CD8-positive, alpha-beta memory T cell (primary cell): ENCODE measurements at places on chromosomes 12 and 14. TPM values are rescaled to one million over a fixed set of nuclear protein-coding genes. Genes with fewer than 3 reads are reported as not detected.
A peak's percentile ranks its signal among the peaks of the same experiment; 100 is the strongest.

DNA sequence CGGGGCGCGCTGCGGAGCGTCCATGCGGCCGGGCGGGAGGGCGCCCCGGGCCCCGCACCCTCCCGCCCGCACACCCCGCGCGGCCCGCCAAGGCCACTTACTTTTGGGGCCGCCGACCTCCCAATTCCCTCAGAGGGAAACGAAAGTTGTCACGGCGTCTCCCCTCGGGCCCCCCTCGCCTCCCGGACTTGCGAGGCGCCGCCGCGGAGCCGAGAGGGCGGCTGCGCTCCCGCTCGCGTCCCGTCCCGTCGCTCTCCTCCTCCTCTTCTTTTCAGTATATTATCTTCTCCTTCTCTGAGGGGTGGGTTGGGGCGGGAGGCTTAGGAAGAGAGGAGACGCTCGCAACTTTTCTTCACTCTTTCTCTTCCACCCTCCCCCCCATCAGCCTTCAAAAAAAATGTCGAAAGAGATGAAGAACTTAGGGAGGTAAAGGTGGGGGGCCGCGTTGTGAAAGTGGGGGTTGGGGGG lies 613 bp downstream of the DUSP16 start:
- H3K27me3 ChIP-seq: no peaks in the 10 kb centered on the region
- H3K36me3 ChIP-seq: no peaks in the 10 kb centered on the region
- H3K27ac ChIP-seq: peak overlapping the region; percentile 95
- peak overlapping the region; percentile 41 for H3K4me3 ChIP-seq
- DNase-seq: peak; percentile 56

DNA sequence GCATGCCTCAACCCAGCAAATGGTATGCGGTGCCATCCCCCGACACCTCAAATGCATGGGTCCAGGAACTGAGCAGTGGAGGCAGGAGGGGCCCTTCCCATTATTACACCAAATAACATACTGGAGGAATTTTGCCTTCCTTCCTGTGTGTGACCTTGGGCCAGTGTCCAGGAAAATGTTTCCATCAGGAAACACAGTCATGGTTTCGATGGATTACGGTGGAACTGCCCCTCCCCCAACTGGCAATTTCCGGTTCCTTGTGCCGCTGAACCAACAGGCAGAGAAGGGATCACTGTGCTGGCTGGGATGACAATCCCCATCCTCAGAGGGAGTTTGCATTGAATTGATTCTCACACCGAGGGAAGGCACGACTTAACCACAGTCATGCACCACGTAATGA lies 9.1 kb upstream of the CDC42BPB start:
- H3K4me3 ChIP-seq: no peak overlapping the region
- no peaks in the 10 kb centered on the region for H3K4me1 ChIP-seq
- H3K36me3 ChIP-seq: no peaks in the 10 kb centered on the region
- no peak for DNase-seq
- no peaks in the 10 kb centered on the region for H3K27me3 ChIP-seq
- H3K27ac ChIP-seq: no peak overlapping the region

- H3K27ac ChIP-seq: no peak overlapping the region
- H3K4me3 ChIP-seq: no peak overlapping the region
- no peaks in the 10 kb centered on the region for H3K27me3 ChIP-seq
- no peaks in the 10 kb centered on the region for H3K4me1 ChIP-seq
- H3K36me3 ChIP-seq: no peaks in the 10 kb centered on the region
- no peak for DNase-seq
Observed at GRCh38 chr14:45838597-45838996, 585.6 kb upstream of the MIS18BP1 start.

The ITGA7 gene
- 3.1 TPM for total RNA-seq

GRCh38 chr14:99724196-99724891 lies 40.2 kb downstream of the CYP46A1 start:
- no peak overlapping the region for H3K4me3 ChIP-seq
- H3K27me3 ChIP-seq: no peaks in the 10 kb centered on the region
- H3K36me3 ChIP-seq: no peaks in the 10 kb centered on the region
- H3K4me1 ChIP-seq: no peaks in the 10 kb centered on the region
- no peak for DNase-seq

The EPYC gene
- not detected for total RNA-seq

DNA sequence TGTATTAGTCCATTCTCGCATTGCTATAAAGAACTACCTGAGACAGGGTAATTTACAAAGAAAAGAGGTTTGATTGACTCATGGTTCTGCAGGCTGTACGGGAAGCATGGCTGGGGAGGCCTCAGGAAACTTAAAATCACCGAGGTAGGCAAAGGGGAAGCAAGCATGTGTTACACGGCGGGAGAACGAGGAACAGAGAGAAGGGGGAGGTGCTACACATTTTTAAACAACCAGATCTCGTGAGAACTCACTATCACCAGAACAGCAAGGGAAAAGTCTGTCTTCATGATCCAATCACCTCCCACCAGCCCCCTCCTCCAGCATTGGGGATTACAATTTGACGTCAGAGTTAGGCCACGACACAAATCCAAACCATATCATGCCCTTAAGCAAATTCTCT lies 13.3 kb upstream of the MAX start:
- DNase-seq: no peak
- no peak overlapping the region for H3K4me3 ChIP-seq
- no peaks in the 10 kb centered on the region for H3K4me1 ChIP-seq
- no peaks in the 10 kb centered on the region for H3K36me3 ChIP-seq
- H3K27ac ChIP-seq: no peak overlapping the region
- H3K27me3 ChIP-seq: no peaks in the 10 kb centered on the region

The PLEKHD1 gene
- total RNA-seq: not detected
